Adrenal gland (tissue), 19 donors: ENCODE measurements at places on chromosomes 3 and 15. TPM values are rescaled to one million over a fixed set of nuclear protein-coding genes. Genes with fewer than 3 reads are reported as not detected.
A peak's percentile ranks its signal among the peaks of the same experiment; 100 is the strongest.

DNA sequence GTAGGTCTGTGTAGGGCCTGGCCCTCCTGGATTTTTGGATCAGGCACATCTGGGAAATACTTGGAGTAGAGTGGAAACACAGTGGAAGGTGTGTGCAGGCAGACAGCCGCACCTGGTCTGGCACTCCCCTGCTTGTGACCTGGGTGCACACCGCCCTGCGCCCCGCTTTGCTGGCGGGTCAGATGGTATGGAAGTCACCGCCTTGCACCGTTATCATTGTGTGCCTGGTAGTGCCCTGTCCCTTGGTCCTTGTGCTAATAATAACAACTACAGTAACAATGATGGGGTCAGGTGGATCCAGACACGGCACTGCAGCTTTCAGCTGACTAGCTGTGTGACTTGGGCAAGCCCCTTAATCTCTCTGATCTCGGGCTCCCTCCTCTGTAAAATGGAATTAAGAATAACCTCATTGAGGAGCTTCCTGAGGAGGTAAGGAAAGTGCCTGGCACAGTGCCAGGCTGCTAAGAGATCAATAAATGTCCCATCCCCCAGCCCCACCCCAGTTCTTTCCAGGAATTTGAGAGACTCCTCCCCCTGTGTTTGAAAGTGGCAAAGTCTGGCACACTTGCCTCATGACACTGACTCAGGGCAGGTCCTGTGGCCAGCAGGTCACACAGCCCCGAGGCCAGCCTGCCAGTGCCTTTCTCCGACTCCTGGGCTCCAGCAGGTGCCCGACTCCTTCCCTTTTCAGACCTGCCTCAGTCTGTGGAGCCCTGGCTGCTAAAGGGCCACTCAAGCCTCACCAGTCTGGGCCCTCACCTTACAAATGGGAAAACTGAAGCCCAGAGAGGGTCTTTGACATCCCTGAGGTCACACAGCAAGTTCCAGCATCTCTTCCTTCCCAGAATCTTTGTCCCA, 9.8 kb downstream of the ISG20 start:
- no peaks in the 10 kb centered on the region for H3K36me3 ChIP-seq
- H3K27ac ChIP-seq = no peak overlapping the region
- H3K27me3 ChIP-seq = no peaks in the 10 kb centered on the region
- DNase-seq = peak; percentile 60
- H3K4me1 ChIP-seq = peaks cover 5% of the 10 kb centered on the region
- H3K4me3 ChIP-seq = no peak overlapping the region

GRCh38 chr15:59886441-59886840, 117.7 kb upstream of the FOXB1 start:
- H3K4me3 ChIP-seq = no peak overlapping the region
- DNase-seq = no peak
- H3K27ac ChIP-seq = no peak overlapping the region
- no peaks in the 10 kb centered on the region for H3K36me3 ChIP-seq
- H3K27me3 ChIP-seq = peaks cover 7% of the 10 kb centered on the region
- H3K4me1 ChIP-seq = no peaks in the 10 kb centered on the region

DNA sequence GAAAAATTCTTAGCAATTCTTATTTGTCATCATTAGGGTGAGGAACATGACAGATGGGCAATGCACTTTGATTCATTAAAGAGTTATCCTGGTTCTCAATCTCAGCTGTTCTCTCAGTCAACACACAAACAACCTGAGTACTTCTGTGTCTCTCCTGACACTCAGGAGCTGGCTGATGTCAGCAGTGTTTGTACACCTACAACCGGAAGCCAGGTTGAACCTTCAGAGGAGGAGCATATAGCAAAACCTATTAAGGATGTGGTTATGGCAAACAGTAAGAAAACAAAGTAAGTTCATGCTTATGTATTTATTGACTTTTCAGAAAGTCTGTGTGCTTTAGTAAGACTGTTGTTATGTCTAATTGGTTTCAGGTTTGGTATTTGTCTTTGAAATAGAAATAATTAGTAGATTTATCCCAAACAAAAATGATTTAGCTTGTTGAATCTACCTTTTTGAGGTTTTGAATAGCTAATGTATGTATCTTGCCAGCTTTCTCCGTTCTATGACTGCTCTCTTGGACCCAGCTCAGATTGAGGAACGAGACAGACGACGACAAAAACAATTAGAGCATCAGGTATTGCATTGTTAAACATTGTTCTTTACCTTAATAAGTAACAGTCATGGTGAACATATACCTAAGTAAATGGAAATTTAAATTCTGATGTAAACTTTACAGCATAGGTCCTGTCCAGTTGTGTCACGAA, 36.6 kb downstream of the CCDC66 start:
- no peaks in the 10 kb centered on the region for H3K27me3 ChIP-seq
- no peak overlapping the region for H3K27ac ChIP-seq
- H3K36me3 ChIP-seq = no peaks in the 10 kb centered on the region
- H3K4me1 ChIP-seq = peaks cover 9% of the 10 kb centered on the region
- no peak for DNase-seq

The SLC22A13 gene
- not detected for total RNA-seq

GRCh38 chr15:25238716-25239470, 199.9 kb downstream of the UBE3A start:
- DNase-seq = no peak
- no peak overlapping the region for H3K27ac ChIP-seq
- H3K4me3 ChIP-seq = no peak overlapping the region
- H3K36me3 ChIP-seq = no peaks in the 10 kb centered on the region
- no peaks in the 10 kb centered on the region for H3K4me1 ChIP-seq
- H3K27me3 ChIP-seq = no peaks in the 10 kb centered on the region

The RAB43 gene
- total RNA-seq = 35.4 TPM

The GHSR gene
- not detected for total RNA-seq

The OR5H15 gene
- not detected for total RNA-seq

DNA sequence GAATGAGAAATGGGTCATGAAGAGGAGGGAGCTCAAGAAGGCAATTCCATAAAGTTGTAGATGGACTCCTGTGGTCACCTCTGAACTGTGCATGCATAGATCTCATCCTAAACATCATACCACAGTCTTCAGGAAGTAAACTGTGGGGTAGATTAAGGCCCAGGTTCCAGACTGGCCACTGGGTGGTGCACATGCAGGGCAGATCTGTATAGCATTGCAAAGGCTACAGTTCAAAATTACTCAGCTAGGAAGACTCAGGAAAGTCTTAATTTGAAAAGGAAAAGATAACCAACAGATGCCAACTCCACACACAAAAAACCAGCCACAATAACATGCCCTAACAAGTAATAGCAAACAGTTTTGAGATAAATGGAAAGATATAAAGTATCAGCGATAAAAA, 20.3 kb downstream of the KY start:
- no peak for DNase-seq
- H3K4me1 ChIP-seq = no peaks in the 10 kb centered on the region
- H3K4me3 ChIP-seq = no peak overlapping the region

The SH3GL3 gene
- total RNA-seq = not detected

- no peak overlapping the region for H3K27ac ChIP-seq
- H3K4me3 ChIP-seq = no peak overlapping the region
- no peaks in the 10 kb centered on the region for H3K4me1 ChIP-seq
- DNase-seq = no peak
Observed at GRCh38 chr15:90512276-90512675, 17.4 kb upstream of the CRTC3 start.

The CPLX3 gene
- 1.1 TPM for total RNA-seq

DNA sequence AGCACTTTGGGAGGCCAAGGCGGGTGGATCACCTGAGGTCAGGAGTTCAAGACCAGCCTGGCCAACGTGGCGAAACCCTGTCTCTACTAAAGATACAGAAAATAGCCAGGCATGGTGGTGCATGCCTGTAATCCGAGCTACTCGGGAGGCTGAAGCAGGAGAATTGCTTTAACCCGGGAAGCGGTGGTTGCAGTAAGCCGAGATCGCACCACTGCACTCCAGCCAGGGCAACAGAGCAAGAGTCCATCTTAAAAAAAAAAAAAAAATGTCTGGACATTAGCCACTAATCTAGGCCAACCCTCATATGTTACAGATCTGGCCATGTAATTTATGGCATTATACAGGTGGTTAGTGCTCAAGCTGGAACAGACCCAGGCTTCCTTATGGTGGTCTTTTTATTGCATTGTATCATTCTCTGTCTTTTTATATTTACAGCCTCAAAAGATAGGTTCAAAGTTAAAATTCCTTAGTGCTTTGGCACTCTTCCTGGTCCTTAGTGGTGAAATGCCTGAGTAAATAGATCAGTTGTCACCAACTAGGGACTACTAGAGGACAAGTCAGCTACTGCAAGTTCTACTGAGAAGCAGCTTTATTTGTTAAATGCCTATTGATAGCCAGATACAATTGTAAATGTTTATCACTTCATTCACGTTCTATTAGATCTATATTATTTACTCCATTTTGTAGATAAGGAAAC, 16.0 kb downstream of the STARD9 start:
- no peaks in the 10 kb centered on the region for H3K36me3 ChIP-seq
- H3K4me1 ChIP-seq = no peaks in the 10 kb centered on the region
- no peak overlapping the region for H3K27ac ChIP-seq
- H3K4me3 ChIP-seq = no peak overlapping the region
- H3K27me3 ChIP-seq = no peaks in the 10 kb centered on the region

The TGM4 gene
- not detected for total RNA-seq
